NCI-H1694 treated with DMSO at 0.1 percent for 48 hours (cell line): ENCODE measurements at places on chromosomes 7 and 10.

GRCh38 chr7:115558161-115558560, 472.4 kb downstream of the TFEC start:
- no peak for DNase-seq

DNA sequence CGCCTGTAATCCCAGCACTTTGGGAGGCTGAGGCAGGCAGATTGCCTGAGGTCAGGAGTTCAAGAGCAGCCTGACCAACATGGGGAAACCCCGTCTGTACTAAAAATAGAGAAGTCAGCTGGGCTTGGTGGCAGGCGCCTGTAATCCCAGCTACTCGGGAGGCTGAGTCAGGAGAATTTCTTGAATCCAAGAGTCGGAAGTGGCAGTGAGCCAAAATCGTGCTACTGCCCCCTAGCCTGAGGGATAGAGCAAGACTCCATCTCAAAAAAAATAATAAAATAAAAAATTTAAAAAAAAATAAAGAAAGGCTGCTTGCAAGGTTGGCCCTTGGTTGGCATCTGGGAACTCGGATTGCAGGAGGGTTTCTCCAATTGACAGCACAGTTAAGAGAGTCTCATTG, 221.6 kb downstream of the DGKI start:
- no peak for DNase-seq

DNA sequence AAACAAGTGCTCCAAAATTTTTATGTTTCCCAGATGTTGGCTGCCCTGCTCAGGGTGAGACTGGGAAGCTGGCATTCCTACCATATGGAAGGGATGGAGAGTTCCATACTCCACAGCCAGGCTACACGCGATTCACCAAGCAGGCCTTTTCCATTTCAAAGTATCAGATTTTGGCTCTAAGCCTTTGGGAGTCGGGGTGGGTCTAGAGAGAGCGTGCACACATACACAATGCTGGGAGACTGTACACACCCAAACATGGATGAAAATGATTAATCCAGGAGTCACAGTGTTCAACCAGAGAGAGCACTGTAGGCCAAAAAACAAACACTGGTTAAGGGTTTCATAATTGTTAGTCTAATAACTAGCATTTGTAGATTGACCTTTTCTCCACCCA, 295.0 kb downstream of the BICC1 start:
- no peak for DNase-seq

DNA sequence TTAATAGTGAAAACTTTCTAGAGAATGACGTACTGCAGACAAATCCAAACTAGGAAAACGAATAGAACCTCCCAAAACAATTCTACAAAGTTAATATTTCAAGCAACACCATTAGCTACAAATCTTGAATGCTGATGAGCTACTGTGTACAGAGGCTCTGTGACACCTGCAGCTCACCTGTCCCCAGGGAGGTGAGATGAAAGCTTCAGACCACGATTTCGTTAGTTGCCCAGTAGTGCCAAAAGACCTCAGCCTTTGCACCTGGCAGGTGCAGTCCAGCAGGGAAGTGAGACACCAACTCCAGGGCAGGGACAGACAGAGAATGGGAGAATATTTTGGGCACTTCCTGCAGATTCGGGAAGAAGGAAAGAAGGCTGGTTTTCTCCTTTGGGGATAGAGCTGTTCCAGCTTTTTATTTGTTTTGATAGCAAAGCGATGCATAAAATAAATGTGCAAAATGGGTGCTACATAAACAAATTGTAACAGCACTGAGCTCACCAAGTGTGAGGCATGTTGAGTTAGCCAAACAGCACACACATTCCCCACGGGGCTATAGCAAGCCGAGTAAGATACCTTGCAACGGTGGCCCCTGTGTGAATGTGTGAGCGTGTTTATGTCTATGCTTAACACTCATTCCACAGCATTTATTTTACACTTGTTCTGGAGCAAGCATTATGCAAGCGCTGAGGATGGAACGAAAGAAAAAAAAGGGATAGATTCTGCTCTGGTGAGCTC, 1024.8 kb upstream of the AUTS2 start:
- DNase-seq = no peak

GRCh38 chr7:36190447-36191291, 37.6 kb downstream of the EEPD1 start:
- no peak for DNase-seq

GRCh38 chr10:78405736-78406135, 372.1 kb downstream of the RPS24 start:
- no peak for DNase-seq

- DNase-seq = peak; percentile 77
These were observed 135.9 kb upstream of the PODXL start for GRCh38 chr7:131692131-131692960.

GRCh38 chr7:100887516-100888290, 1.8 kb downstream of the UFSP1 start:
- no peak for DNase-seq

GRCh38 chr10:116866987-116867595, 17.8 kb downstream of the ENO4 start:
- DNase-seq = no peak

GRCh38 chr7:77657427-77658224, 38.6 kb upstream of the RSBN1L start:
- peak; percentile 73 for DNase-seq

DNA sequence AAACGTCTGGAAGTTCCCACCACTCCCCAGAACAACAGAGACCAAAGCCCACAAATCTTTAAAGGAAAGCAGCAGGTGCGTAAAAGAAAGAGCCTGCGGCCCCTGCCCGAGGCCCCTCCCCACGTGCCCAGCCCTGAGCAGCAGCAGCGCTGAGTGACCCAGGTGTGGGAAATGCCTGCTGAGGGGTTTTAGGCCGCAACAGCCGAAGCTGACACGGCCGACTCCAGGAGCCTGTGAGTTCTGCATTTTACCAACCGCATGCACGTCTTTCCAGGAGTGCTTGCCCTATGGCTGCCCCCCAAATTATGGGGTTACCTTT, 1.6 kb upstream of the KNDC1 start:
- DNase-seq = no peak

GRCh38 chr10:79316671-79317431, 30.4 kb upstream of the PPIF start:
- DNase-seq = no peak

DNA sequence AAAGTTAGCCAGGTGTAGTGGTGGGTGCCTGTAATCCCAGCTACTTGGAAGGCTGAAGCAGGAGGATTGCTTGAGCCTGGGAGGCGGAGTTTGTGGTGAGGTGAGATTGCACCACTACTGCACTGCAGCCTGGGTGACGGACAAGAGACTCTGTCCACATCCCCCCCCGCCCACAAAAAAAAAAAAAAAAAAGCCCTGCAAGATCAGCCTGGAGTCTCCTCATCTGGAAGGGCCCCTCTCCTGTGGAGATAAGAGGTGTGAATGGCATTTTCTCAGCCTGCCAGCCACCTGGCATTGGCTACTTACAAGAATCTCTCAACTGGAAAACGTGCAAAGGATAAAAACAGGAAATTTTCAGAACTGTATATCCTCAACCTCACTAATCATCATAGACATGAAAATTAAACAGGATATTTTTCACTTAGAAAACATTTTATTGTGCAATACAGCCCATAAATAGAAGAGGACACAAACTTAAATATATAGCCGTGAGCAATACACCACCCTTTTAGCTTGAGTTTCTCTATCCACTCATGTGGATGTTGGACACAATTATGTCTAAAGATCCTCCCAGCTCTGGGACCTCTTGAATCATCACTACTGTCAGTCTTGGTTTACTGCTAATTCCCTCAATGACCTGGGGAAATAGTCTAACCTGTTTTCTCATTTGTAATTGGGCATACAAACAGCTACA, 11.3 kb upstream of the TSPAN15 start:
- no peak for DNase-seq

- no peak for DNase-seq
These were observed 109.6 kb upstream of the MTPN start for GRCh38 chr7:136086712-136087111.

GRCh38 chr10:8534096-8534495, 479.6 kb downstream of the GATA3 start:
- no peak for DNase-seq

DNA sequence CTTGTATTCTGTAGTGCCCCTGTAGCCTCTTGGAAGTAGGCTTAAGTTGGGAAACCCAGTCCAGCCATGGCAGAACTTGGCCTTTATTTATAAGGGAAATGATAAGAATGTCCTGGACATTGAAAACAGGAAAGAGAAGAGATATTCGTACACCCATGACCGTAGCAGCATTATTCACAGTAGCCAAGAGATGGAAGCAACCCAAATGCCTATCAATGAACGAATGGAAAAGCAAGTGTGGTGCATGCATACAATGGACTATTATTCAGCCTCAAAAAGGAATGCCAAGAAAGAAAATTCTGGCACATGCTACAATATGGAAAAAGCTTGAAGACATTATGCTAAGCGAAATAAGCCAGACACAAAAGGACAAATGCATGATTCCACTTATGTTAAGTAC, 315.3 kb downstream of the CXCL12 start:
- DNase-seq = no peak

- no peak for DNase-seq
These were observed 158.3 kb downstream of the ZNF438 start for GRCh38 chr10:30873411-30873810.

- no peak for DNase-seq
These were observed 948 bp downstream of the TMEM229A start for GRCh38 chr7:124031919-124032318.

- no peak for DNase-seq
These were observed 257.6 kb upstream of the ZMIZ1 start for GRCh38 chr10:78811174-78811573.

- DNase-seq = no peak
These were observed 12.7 kb upstream of the PAPSS2 start for GRCh38 chr10:87646935-87647334.

DNA sequence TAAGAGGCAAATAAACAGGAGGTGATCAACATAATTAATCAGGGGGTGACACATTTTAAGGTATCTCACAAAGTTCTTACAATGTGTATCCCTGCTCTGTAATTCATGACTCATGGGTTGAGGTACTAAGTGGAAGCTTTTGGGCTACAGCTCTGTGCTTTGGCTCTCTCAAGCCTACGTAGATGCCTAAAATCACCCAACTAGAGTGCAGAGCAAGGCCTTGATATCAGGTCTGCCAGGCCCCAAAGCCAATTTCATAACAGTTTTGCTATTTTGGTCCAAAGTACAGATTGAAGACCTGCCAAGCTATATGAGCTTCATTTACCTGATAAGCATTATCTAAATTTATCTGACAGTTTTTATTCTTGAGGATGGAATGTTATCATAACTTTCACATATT, 175.3 kb upstream of the BET1 start:
- no peak for DNase-seq

GRCh38 chr10:53403688-53404087, 631.1 kb upstream of the MBL2 start:
- no peak for DNase-seq

DNA sequence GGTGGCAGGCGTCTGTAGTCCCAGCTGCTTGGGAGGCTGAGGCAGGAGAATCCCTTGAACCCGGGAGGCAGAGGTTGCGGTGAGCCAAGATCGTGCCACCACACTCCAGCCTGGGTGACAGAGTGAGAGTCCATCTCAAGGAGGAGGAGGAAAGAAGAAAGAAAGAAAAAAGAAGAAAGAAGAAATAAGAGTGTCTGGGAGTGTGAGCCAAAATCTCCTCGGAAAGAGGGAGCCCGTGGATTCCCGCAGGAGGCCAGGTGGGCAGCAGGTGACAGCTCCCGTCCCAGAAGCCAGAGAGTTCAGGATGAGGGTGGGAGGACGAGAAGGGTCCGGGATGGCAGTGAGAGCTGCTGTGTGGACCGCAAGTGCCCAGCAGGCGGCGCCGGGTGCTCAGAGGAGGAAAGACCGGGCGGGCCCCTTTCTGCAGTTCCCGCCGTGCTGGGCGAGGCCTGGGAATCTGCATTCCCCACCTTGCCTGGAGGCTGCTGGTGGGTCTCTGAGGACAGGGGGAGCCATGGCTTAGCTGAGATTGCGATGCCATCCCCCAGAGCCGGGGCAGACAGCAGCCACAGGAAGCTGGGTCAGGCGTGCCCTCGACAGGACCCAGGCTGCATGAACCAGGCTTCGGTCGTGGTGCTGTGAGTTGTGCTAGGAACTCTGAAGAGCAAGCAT, 17.1 kb upstream of the AMZ1 start:
- DNase-seq = peak; percentile 49

- no peak for DNase-seq
These were observed 10.9 kb downstream of the ATG9B start for GRCh38 chr7:151013356-151013732.

DNA sequence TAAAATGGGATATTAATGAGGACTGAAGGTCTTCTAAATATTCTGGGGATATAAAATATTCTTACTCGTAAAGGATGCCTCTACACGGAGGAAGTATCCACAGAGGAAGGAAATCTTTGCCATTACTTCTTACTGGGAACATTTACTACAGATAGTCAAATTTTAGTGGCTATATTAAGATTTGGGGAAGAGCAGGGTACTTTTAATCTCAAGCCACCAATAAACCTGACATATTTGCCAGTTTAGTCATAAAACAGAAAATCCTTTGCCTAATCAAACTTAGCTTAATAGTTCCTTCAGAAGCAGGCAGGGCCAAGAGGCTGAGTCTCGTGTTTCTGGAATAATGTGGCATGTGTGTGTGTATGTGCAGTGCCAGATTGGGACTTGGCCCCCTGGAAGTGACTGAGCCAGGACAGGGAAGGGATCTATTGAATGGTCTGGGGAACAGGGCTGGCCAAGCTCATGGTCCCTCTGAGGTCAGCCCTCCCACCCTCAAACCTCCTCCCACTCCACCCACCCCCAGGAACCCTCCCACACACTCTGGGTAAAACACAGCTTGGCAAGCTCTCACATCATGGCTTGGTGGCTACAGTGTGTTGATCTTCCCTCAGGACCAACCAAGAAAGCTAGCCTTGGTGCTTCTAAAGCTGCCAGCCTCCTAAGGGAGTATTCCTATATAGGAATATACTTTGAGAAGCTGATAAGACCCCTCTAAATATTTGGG, 1.6 kb upstream of the PIK3CG start:
- no peak for DNase-seq
